ENCODE measurements at places on chromosomes 6 and 20.

GRCh38 chr6:55979526-55979925 lies 104.1 kb upstream of the BMP5 start:
- DNase-seq = no peak

GRCh38 chr6:14728396-14729024 lies 517.4 kb upstream of the JARID2 start:
- DNase-seq = no peak

DNA sequence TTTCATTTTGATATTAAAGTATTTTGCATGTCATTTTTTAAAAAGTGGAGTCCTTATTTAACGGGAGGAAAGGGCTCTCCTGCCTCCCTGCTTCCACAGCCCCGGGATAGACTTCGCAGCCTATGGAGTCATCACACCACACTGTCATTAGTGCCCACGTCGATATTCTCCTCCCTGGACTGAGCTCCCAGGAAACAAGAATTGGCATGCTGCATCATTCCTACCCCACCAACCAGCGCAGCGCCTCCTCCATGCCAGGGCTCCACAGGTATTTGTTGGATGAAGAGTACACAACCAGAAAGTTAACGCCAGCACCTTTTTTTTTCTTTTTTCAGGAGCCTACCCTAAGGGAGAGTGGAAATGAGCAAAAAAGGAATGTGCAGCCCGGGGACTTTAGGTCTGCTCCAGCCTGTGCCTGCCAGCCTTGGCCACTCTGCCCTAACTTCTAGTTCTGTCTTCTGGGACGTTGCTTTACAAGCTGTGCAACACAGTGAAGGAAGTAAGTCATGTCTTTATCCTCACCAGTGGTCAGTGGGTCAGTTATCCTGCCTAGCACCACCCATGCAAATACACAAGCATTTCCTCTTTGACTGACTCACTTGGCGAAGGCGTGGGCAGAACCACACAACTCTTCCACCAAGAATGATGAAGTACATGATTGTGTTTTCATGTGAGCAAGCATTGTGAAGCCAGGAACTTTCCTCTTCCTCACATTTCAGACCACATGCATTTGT lies 180.7 kb upstream of the UST start:
- peak; percentile 89 for DNase-seq

DNA sequence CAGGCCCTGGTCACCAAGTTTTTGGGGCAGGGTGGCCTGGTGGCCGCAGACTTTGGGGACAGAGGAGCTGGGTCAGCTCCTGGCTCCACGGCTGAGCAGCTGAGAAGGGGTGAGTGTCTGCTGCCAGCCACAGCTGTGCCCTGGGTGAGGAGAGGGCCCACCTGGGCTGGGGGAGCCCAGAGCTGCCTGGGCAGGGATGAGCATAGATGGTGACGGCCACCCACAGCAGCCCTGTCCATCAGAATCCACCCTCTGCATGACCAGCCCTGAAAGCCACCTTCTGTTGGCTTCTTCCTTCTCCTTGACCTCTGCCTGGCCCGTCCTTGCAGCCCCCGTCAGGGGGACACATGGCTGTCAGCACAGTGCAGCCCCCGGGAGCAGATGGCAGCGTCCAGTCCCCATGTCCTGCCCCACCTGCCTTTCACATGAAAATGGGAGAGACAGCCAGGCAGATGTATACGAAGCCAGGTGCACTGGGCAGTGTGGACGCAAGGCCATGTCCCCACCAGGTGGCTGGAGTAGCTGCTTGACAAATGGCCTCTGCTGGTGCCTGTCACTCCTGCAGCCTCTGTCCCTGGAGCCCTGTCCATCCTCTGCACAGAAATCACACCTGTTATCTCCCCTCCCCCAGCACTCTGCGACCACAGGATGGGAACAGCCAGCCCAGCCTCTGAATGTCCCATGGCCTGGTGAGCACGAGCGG lies 220.8 kb downstream of the PREX1 start:
- DNase-seq = no peak

DNA sequence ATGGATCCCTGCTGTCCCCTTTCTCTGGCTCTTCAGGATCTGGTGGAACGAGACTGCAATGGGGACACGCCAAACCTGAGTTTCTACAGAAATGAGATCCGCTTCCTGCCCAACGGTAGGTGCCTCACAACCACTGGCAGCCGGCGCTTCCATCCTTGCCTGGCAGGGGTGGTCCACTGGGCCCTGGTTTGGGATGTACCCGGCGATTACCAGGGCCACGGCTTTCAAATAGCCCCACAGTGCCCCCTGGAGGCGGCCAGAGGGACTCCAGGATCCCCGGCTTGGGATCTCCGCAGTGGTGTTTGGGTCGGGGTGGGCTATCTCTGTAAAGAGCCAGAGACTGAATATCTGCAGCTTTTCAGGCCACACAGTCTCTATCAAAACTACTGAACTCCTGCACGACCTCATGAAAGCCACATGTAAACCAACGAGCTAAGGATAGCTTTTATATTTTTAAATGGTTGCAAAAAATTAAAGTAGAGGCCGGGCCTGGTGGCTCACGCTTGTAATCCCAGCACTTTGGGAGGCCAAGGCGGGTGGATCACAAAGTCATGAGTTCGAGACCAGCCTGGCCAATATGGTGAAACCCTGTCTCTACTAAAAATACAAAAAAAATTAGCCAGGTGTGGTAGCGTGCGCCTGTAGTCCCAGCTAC lies 3.7 kb downstream of the OGFR start:
- peak; percentile 55 for DNase-seq

- DNase-seq = no peak
These were observed 59.2 kb upstream of the DUSP22 start for GRCh38 chr6:232982-233640.

DNA sequence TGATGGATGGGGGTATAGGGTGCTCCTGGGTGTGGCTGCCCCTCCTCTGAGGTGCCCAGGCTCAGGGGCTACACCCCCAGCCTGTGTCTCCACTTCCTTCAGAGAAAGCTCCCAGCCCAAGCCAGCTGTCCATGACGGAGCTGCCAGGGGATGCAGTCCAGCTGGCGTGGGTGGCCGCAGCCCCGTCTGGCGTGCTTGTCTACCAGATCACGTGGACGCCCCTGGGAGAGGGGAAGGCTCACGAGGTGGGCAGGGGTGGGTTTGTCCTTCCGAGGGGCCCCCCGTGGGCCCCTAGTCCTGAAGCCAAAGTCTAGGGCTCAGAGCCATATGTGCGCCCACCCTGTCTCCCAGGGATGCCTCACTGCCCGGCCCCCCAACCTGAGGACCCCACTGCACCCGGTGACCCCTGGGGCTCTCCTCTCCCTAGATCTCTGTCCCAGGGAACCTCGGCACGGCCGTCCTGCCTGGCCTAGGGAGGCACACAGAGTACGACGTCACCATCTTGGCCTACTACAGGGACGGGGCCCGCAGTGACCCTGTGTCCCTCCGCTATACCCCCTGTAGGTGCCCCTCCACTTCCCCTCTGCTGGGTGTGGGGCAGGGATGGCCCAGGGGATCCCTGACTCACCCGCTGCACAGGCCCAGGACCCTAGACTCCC lies 19.8 kb downstream of the COL20A1 start:
- DNase-seq = no peak

GRCh38 chr6:113281431-113281830 lies 575.7 kb upstream of the MARCKS start:
- no peak for DNase-seq

Data from kidney tubule cell (primary cell).